Right renal cortex interstitium (tissue), 3 donors: ENCODE measurements at places on chromosomes 7 and 10.

GRCh38 chr7:46385662-46386309 is 464.7 kb upstream of the IGFBP3 start:
- DNase-seq = no peak

DNA sequence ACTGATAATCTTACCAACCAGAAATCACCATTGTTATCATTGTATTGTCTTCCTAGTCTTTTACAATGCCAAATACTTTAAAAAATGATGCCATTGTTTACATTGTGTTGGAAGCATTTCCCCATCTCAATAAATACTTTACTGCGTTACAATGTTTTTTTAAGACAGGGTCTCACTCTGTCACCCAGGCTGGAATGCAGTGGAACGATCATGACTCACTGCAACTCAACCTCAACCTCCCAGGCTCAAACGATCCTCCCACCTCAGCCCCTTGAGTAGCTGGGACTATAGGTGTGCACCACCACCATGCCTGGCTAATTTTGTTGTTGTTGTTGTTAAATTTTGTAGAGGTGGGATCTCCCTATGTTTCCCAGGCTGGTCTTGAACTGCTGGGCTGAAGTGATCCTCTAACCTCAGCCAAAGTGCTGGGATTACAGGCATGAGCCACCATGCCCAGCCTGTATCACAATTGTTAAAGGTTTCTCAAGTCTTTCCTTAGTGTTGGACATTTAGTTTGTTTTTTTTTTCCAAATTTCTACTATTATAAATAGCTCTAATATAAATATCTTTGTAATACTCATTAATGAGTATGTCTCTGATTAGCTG is 13.5 kb downstream of the LRMDA start:
- no peak for DNase-seq

- DNase-seq = no peak
These were observed 142.7 kb downstream of the EXOC4 start for GRCh38 chr7:133395551-133395950.

DNA sequence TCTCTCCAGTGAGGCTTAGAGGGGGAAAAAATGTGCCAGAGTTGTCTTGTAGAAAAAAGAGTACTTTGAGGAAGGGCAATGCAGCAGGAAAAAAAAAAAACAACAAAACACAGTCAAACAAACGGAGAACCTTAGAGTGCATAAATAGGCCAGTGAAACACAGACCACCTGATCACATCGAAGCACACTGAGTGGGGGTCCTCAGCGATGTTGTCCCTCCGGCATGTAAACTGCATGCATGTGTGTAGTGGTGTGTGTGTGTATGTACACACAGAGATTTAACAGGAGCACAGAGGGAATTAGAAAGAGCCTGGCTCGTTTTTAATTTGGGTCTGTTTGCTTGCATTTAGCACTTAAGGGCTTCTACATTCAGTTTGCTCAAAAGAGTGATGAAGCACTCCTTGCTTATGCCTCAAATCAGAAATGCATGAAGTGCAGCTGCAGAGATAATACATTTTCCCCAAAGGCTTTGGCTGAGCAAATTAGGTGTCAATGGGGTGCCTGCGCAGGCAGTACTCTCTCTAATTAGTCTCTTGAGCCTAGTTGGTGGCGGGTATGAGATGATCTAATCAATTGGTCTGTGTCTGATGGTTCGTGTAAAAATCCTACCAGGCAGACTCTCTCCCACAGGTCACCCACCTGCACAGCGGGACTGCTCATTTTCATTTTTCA is 62.7 kb upstream of the FZD1 start:
- no peak for DNase-seq

DNA sequence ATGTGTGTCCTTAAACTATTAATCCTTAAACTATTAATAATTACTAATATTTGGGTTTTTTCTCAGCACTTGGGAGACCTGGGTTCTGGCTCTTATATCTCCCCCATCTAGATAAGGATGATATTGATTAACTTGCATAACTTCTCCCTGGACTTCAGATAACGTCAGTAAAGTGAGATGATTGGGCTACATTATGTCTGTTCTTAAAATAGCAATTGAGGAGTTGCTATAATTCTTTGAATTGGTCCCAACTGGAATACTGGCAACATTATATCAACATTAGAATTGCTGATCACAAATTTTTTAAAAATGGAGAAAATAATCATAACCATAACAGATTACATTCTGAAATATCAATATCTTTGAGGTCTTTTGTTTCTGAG is 1.9 kb downstream of the APBB1IP start:
- no peak for DNase-seq

DNA sequence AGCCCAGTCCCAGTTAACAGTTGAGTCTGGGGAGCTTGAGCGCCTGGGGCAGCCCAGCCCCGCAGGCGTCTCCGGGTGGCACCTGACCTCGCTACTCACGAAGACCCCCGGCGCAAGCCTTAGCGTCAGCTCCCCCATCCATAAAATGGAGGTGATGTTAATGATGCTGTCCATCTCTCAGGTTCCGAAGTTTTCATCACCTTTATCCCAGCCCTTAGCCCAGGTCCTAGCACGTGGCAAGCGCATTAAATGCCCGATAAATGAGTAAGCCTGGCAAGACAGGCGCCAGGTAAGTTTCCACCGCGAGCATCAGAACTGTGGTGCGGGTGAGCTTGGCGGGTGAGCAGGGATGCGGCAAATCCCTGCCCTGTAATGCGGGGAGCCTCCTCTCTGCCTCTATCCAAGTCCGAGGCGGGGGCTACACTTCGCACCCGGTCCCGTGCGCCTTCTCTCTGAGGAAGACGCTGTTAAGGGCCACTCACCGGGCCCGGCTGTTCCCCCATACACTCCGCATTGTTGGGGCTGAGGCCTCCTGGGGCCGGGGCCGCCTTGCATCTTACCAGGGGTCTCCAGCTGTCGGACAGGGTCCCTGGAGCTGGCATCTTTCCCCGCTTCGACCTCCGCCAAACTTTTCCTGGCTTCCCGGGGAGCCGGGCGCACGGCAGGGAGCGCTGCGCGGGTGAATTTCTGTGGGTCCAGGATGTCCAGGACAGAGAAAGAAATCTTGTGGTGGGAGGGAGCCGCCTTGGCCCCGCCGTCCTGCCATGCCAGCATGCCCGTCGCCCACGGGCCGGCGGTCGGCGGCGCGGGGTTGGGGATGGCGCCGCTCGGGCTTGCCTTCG is 444 bp downstream of the NKX1-2 start:
- DNase-seq = no peak

GRCh38 chr7:57404343-57404966 is 45.5 kb upstream of the ZNF716 start:
- DNase-seq = no peak

DNA sequence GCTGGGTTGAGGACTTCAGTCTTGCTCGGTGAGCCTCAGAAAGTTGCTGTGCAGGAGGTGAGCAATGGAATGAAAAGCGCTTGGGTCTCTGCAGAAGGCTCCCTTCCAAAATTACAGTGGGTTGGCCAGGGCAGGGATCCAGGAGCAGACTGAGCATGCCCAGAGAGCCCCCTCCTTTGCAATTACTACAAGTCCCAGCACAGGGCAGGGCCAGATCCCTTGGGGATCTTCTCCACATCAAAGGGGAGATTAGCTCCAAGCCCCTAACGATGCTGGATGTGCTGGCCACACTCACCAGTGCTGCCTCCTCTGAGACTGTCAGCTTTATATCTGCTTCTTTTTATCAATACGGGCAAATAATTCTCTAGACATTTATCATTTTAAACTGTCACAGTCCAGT is 337.5 kb downstream of the RPS24 start:
- no peak for DNase-seq

DNA sequence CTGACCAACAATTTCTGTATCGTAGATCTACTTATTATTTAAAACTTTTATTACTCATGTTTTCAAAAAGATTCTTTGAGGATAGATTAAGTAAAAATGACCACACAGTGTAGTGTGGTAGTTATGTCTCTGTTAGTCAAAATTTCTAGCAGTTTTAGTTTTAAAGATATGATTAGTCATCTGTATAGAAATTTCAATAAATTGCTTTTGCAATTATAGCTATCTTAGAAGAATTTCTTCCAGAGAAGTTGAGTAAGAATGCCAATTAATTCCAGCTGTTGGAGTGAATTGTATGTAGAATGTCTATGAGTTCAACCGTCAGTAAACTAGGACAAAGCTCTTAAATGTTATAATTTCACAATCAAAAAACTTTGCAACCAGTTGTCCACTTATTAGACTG is 229.7 kb downstream of the CDK14 start:
- no peak for DNase-seq

GRCh38 chr7:28956608-28957063 is 1.5 kb downstream of the TRIL start:
- peak; percentile 63 for DNase-seq

DNA sequence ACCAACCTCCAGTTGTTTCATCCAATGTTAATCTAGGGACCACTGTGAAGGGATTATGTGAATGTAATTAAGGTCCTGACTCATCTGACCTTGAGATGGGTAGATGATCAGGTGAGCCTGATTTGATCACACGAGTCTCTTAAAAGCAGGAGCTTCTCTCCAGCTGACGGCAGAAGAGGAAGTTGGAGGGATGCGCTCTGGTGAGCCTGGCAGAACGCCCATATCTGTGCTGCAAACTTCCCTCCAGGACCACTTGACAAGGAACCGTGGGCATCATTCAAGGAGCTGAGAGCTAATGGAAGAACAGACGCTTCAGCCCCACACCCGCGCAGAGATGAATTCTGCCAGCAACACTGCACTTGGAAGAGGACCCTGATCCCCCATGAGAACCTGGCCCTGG is 642.4 kb downstream of the TNS3 start:
- DNase-seq = no peak
